ENCODE measurements at places on chromosomes 7 and 10. TPM values are rescaled to one million over a fixed set of nuclear protein-coding genes. Genes with fewer than 3 reads are reported as not detected.

GRCh38 chr7:122652876-122653275 is 46.0 kb downstream of the RNF133 start:
- H3K36me3 ChIP-seq: no peaks in the 10 kb centered on the region
- no peaks in the 10 kb centered on the region for H3K27me3 ChIP-seq
- no peaks in the 10 kb centered on the region for H3K4me1 ChIP-seq
- no peak overlapping the region for H3K4me3 ChIP-seq
- no peak overlapping the region for H3K27ac ChIP-seq

GRCh38 chr7:47537716-47538675 is 43.9 kb downstream of the TNS3 start:
- peak overlapping the region; percentile 35 for H3K4me3 ChIP-seq
- no peaks in the 10 kb centered on the region for H3K36me3 ChIP-seq
- no peaks in the 10 kb centered on the region for H3K27me3 ChIP-seq
- peaks cover 11% of the 10 kb centered on the region for H3K4me1 ChIP-seq
- DNase-seq: no peak
- no peak overlapping the region for H3K27ac ChIP-seq

DNA sequence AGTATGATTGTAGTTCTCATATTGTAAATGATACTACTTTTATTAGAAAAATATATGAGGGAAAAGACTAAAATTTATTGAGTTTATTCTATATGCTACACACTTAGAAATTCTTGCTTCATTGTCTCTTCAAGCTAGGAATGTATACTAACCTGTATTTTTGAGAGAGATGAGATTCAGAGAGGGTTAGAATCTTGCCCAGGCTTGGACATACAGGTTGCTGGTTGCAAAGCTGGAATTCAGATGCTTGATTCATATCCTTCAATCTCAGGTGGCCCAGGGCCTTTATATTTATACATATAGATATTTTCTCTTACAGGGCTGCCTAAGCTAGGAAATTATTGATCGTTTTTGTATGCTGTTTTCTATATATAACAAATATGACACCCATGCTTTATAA is 324.2 kb downstream of the CDK14 start:
- no peaks in the 10 kb centered on the region for H3K27me3 ChIP-seq
- no peak for DNase-seq
- H3K4me3 ChIP-seq: no peak overlapping the region
- H3K4me1 ChIP-seq: no peaks in the 10 kb centered on the region
- H3K36me3 ChIP-seq: no peaks in the 10 kb centered on the region
- H3K27ac ChIP-seq: no peak overlapping the region

Gene NKX2-3
- not detected for total RNA-seq

DNA sequence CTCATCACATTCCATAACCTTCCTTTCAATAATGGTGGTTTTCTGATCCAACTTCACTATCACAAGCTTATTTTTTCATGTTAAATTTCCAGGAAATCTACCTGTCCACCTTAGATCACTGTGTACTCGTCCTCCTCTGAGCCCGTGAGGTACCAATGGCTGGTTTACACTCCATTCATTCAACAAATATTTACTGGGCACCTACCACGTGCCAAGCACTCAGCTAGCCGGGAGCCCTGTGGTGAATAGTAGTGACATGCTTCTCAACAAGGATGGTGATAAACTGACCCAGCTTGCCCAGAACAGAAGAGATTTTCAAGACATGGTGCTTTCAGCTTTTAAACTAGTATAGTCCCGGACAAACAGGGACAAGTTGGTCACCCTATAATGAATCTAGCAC is 98.2 kb downstream of the FAM204A start:
- H3K4me3 ChIP-seq: no peak overlapping the region
- H3K27me3 ChIP-seq: peaks cover 12% of the 10 kb centered on the region
- no peaks in the 10 kb centered on the region for H3K4me1 ChIP-seq

DNA sequence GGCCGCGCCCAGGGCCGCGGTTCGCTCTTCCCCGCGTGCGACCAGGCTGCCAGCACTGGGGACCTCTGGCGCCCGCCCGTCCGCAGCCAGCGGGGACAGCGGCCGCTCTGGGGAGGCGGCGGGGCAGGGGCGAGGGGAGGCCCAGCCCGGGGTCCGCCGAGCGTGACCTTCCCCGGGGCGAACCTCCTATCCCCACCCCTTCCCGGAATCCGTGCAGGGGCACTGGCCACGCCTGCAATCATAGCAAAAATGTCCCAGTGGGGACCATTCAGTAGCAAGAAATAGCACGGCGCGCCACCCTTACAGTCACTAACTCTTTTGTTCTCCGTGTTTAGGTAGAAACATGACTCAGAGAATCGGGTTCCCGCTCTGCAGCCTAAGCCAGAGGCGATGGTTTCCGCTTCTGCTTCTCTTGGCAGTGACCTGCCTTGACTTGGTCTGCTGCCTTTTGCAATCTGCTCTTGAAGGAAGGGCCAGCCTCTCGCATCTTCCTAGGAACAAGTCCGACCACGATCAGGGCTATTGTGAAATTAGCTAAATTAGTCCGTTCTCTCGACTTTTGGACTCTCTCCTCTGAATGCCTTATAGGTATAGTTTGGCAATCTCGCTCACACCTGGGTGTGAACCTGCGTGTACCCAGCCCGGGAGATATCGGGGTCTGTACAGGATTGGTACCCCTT is 79.3 kb upstream of the ACBD5 start:
- H3K27me3 ChIP-seq: no peaks in the 10 kb centered on the region
- H3K4me1 ChIP-seq: peaks cover 4% of the 10 kb centered on the region
- peak; percentile 69 for DNase-seq
- H3K36me3 ChIP-seq: no peaks in the 10 kb centered on the region
- peak overlapping the region; percentile 65 for H3K27ac ChIP-seq

DNA sequence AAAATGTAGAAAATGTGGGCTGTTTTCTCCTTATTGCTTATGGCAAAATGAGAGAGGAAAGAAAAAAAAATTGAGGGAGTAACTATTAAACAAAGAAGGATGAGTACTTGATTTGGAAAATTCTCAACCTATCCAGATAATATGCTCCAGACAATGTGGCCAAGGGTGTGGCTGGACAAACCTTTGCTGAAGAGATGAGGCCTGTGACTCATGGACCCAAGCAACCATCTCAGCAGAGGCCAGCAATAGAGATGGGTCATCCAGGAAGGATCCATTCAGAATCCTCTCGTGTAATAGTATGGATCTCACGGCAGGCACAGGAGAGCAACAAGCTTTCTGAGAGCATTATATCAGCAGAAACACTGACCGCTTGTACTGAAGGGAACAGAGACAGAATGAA is 120.3 kb upstream of the CELF2 start:
- no peak overlapping the region for H3K4me3 ChIP-seq
- H3K4me1 ChIP-seq: no peaks in the 10 kb centered on the region
- DNase-seq: no peak
- H3K27ac ChIP-seq: no peak overlapping the region

Gene MYH16
- not detected for total RNA-seq

GRCh38 chr10:109173121-109173520 is 750.2 kb downstream of the XPNPEP1 start:
- H3K36me3 ChIP-seq: no peaks in the 10 kb centered on the region
- no peak overlapping the region for H3K4me3 ChIP-seq
- no peak for DNase-seq
- H3K27ac ChIP-seq: no peak overlapping the region
- H3K27me3 ChIP-seq: no peaks in the 10 kb centered on the region

DNA sequence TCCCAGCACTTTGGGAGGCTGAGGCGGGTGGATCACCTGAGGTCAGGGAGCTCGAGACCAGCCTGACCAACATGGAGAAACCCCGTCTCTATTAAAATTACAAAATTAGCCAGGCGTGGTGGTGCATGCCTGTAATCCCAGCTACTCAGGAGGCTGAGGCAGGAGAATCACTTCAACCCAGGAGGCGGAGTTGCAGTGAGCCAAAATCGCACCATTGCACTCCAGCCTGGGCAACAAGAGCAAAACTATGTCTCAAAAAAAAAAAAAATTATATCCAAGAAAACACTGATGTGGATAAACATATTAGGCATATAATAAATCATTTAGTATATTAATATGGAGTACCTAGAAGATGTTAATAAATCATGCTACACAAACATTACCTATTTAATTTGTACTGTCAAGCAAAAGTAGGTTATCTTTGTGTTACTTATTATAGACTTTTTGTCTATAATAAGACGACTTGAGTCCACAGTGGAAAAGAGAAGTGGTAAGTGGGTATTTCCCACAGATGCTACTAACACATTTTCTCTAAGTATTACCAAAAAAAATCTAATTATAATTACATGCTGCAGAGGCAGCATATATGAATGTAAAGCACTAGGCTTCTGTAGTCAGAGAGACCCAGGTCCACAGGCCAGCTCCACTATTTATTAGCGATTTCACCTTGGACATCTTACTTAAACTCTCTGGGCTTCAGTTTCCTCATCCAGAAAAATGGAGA is 34.5 kb downstream of the DNMBP start:
- no peak overlapping the region for H3K4me3 ChIP-seq
- H3K27me3 ChIP-seq: no peaks in the 10 kb centered on the region
- no peaks in the 10 kb centered on the region for H3K36me3 ChIP-seq
- DNase-seq: no peak
- no peak overlapping the region for H3K27ac ChIP-seq
- H3K4me1 ChIP-seq: peaks cover 15% of the 10 kb centered on the region

- no peak overlapping the region for H3K4me3 ChIP-seq
- no peaks in the 10 kb centered on the region for H3K36me3 ChIP-seq
- DNase-seq: no peak
- H3K4me1 ChIP-seq: no peaks in the 10 kb centered on the region
Measured at GRCh38 chr7:134740376-134740775, 39.1 kb upstream of the CALD1 start.

DNA sequence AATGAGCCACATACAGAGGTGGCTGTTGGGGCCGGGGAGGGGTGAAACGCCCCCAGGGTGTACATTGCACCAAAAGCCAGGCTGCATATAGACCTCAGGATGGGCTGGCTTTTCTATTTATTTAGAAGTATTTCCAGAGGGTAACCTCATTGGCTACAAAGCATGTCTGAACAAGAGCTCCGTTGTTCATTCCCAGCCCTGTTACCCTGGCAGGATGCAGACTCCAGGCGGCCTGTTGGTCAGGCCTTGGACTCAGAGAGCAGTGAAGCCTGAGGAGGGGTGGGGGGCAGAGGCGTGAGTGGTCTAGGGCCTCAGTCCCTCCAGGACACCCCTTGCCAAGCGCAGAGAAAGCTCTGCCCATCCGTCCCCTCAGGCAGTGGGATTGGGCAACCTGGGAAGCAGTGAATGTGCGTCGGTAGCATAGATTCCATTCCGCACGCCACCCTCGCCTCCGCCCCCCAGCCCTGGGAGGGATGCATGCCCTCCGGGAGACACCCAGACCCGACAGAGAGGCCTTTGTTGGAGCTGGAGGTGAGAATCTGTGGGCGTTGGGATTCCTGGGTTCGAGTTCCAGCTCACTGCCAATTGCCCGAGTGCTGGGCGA is 41.9 kb downstream of the TCF7L2 start:
- DNase-seq: no peak
- H3K4me1 ChIP-seq: peaks cover 9% of the 10 kb centered on the region
- no peak overlapping the region for H3K4me3 ChIP-seq
- no peak overlapping the region for H3K27ac ChIP-seq

GRCh38 chr10:23723796-23724195 is 284.9 kb downstream of the OTUD1 start:
- no peaks in the 10 kb centered on the region for H3K27me3 ChIP-seq
- no peak for DNase-seq
- H3K4me1 ChIP-seq: no peaks in the 10 kb centered on the region
- no peaks in the 10 kb centered on the region for H3K36me3 ChIP-seq
- H3K27ac ChIP-seq: no peak overlapping the region

Gene PNLIP
- total RNA-seq: not detected

DNA sequence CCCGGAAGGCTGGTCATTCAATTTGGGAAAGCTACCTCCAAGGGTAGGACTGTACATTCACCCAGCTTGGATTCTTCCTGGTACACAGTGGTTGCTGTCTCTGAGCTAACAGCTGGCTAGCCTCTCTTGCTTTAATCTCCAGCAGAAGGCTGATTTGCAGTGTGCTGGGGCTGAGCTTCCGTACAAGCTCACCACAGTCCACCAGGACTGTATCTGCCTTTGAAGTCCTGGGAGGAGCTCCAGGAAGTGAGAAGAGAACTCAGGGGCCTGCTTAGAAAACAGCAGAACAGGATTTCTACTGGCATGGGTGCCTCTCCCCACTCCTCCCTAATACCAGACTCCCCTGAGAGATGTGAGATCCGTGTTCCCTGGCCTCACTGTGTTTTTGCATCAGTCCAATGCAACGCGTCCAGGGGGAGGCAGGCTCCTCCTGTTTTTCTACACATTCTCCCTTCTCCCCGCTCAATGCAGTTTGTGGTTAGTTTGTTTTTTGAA is 6.6 kb downstream of the AFAP1L2 start:
- peak; percentile 41 for DNase-seq
- H3K36me3 ChIP-seq: no peaks in the 10 kb centered on the region
- H3K27me3 ChIP-seq: no peaks in the 10 kb centered on the region
- peak overlapping the region; percentile 53 for H3K27ac ChIP-seq
- H3K4me3 ChIP-seq: no peak overlapping the region
- peaks cover 84% of the 10 kb centered on the region for H3K4me1 ChIP-seq

DNA sequence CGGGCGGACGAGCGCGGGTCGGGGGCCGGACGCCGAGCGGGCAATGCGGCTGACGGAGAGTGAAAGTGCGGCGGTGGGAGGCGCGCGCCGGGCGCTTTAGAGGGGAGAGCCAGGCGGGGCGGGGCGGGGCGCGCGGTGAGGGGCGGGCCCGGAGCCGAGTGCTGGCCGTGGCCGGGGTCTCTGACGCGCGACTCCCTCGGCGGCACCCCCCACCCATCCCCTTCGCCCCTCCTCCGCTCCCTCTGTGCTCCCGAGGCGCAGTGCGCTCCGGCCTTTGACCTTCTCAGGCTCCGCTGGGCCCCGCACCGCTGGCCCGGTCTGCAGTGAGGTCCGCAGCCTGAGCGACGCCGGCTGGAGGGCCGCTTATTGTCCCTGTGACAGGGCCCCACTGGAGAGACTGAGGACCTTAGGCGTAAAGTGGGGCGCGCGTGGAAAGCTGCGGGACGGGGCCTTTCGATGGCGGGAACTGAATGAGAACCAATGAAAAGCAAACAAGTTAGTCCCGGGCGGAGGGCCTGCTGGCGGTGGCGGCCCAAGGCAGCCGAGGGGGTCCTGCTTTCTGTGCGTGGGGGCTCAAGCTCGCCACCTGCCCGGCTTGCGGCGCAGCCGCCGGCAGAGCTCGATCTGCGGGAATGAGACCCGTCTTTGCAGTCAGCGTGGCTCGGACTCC is at the start of gene CXCL12:
CXCL12 (minus strand) TSS at position 72 of the 670 bp plus-strand sequence. CDS start 92 bp downstream, outside the sequence.
- H3K4me1 ChIP-seq: peaks cover 22% of the 10 kb centered on the region
- peak within 1 kb of the TSS; percentile 74 for H3K4me3 ChIP-seq
- DNase-seq: no peak
- peak within 1 kb of the TSS; percentile 46 for H3K27ac ChIP-seq
- H3K36me3 ChIP-seq: no peaks in the 10 kb centered on the region
- no peaks in the 10 kb centered on the region for H3K27me3 ChIP-seq

- no peaks in the 10 kb centered on the region for H3K36me3 ChIP-seq
- no peak for DNase-seq
- no peaks in the 10 kb centered on the region for H3K27me3 ChIP-seq
- H3K4me3 ChIP-seq: no peak overlapping the region
Measured at GRCh38 chr7:122584676-122585251, 114.2 kb downstream of the RNF133 start.

DNA sequence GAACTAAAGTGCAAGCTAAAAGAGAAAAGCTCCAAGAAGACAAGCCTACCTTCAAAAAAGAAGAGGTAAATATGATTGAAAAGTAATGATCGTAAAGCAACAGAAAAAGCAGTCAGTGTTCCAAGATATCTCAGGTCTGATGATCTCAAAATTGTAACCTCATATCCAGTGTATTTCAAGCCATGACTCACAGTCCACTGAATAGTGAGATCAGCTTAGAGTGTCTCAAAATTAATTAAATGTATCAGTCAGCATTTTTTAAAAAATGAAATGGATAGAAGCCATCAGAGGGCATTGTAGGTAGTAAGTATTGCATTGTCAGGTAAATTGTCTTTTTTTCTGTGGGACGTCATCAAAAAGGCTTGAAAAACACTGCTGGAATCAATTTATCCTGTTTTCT is 50.6 kb upstream of the AGBL3 start:
- H3K27me3 ChIP-seq: no peaks in the 10 kb centered on the region
- no peak overlapping the region for H3K4me3 ChIP-seq
- peaks cover 86% of the 10 kb centered on the region for H3K4me1 ChIP-seq
- H3K36me3 ChIP-seq: no peaks in the 10 kb centered on the region
- no peak for DNase-seq
- peak overlapping the region; percentile 87 for H3K27ac ChIP-seq
